Chondrocyte (in vitro differentiated cells): ENCODE measurements at places on chromosomes 5 and 9. TPM values are rescaled to one million over a fixed set of nuclear protein-coding genes. Genes with fewer than 3 reads are reported as not detected.

PAEP gene
- total RNA-seq = not detected in 3 replicates

DNA sequence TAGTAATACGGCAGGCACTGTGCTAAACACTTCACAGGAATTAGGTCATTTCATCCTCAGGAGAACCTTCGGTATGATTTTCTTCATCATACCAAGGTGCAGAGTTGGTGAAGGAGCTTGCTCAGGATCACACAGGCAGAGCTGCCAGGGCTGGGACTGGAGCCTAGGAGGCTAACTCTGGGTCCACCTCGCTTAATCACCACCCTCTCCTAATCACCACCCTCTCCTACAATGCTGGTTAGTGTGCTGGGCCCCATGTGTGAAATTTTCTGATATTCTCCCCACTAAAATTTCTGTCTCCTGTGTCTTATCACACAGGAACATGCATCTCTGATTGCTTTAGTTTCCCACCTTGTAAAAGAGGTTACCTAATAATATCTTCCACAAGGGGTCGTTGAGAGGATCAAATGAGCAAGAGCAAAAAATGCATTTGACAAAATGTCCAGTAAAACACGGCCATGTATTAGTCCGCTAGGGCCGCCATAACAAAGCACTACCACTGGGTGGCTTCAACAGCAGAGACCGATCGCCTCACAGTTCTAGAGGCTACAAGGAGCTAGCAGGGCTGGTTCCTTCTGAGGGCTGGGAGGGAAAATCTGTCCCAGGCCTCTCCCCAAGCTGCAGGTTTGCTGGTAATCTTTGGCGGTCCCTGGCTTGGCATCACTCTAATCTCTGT is 128.2 kb upstream of the NFIB start:
- no peaks in the 10 kb centered on the region for H3K27me3 ChIP-seq
- no peak for DNase-seq
- H3K27ac ChIP-seq = no peak overlapping the region
- no peaks in the 10 kb centered on the region for H3K36me3 ChIP-seq
- H3K4me1 ChIP-seq = peaks cover 9% of the 10 kb centered on the region

DNA sequence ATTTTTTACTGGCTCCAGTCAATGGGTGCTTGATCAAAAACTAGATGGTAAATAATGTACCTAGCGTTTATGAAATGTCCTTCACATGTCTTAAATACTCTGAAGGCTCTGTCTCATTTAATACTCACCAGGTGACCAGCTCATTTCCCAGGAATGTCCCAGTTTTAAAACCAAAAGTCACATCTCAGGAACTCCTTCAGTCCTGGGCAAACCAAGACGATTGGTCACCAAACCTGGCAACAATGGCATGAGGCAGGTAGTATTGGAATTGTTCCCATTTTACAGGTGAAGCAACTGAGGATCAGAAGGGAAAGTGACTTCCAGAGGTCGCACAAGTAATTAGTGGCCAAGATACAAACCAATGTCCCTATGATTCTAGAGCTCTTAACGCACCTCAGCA is 27.7 kb downstream of the SMIM23 start:
- DNase-seq = no peak
- peaks cover 7% of the 10 kb centered on the region for H3K36me3 ChIP-seq
- H3K27ac ChIP-seq = no peak overlapping the region
- no peaks in the 10 kb centered on the region for H3K4me1 ChIP-seq
- H3K4me3 ChIP-seq = no peak overlapping the region

FKTN gene
- total RNA-seq = 16.2 to 21.9 TPM (median 21.4 TPM) in 3 replicates

DNA sequence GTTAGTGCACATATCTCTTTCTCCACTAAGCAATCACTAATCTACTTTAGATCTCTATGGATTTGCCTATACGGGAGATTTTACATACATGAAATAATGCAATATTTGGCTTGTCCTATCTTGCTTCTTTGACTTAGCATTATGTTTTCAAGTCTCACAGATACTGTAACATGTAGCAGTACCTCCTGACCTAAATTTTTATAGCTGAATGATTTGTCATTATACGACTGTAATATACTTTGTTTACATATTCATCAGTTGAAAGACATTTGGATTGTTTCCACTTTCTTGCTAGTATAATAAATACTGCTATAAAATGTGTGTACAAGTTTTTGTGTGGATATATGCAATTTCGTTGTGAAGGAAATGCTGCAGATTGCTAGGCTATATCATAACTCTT is 1520.8 kb upstream of the CDH6 start:
- H3K27me3 ChIP-seq = peaks cover 6% of the 10 kb centered on the region
- no peak overlapping the region for H3K4me3 ChIP-seq
- no peaks in the 10 kb centered on the region for H3K36me3 ChIP-seq
- H3K27ac ChIP-seq = no peak overlapping the region

GRCh38 chr5:10448754-10449360 is 7.2 kb downstream of the ROPN1L start:
- H3K4me3 ChIP-seq = no peak overlapping the region
- DNase-seq = no peak
- no peaks in the 10 kb centered on the region for H3K36me3 ChIP-seq
- no peak overlapping the region for H3K27ac ChIP-seq
- no peaks in the 10 kb centered on the region for H3K27me3 ChIP-seq

DNA sequence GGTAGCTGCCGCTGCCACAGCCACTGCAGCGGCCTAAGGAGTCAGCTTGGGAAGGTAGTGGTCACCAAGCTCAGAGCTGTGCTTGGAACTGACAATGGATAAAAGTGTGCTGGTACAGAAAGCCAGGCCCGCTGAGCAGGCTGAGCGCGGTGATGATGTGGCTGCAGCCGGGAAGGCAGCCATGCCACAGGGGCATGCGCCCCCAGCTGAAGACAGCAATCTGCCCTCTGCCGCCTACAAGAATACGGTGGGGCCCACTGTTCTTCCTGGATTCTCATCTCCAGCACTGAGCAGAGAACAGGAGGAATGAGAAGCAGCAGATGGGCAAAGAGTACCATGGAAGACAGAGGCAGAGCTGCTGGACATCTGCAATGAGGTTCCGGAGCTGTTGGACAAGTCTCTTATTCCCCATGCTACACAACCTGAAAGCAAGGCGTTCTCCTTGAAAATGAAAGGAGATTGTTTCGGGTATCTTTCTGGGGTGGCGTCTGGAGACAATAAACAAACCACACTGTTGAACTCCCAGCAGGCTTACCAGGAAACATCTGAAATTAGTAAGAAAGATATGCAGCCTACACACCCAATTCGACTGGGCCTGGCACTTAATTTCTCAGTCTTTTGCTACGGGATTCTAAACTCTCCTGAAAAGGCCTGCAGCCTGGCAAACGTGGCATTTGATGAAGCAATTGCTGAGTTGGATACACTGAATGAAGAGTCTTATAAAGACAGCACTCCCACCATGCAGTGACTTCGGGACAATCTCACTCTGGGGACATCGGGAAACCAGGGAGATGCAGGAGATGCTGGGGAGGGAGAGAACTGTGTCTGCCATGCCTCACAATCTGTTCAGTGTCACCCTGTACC is 22.8 kb upstream of the ANKRD18A start:
- no peaks in the 10 kb centered on the region for H3K27me3 ChIP-seq
- peaks cover 2% of the 10 kb centered on the region for H3K36me3 ChIP-seq
- H3K27ac ChIP-seq = no peak overlapping the region
